H54 (cell line): ENCODE measurements at places on chromosomes 16 and 17.

DNA sequence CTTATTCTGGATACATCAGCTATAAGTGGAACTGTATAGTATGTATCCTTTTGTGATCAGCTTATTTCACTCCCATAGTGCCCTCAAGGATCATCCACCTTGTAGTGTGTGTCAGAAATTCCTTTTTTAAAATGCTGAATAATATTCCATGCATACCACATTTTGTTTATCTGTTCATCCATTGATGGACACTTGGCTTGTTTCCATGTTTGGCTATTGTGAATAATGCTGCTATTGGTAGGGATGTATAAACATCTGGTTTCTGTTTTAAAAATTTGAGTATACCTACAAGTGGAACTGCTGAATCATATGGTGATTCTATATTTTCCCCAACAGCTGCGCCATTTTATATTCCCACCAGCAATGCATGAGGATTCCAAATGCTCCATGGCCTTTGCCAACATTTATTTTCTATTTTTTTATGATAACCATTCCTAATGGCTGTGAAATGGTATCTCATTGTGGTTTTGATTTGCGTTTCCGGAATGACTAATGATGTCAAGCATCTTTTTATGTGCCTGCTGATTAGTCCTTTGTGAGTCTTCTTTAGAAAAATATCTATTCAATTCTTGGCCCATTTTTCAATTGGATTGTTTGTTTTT, 11.6 kb downstream of the RCVRN start:
- no peak for DNase-seq

DNA sequence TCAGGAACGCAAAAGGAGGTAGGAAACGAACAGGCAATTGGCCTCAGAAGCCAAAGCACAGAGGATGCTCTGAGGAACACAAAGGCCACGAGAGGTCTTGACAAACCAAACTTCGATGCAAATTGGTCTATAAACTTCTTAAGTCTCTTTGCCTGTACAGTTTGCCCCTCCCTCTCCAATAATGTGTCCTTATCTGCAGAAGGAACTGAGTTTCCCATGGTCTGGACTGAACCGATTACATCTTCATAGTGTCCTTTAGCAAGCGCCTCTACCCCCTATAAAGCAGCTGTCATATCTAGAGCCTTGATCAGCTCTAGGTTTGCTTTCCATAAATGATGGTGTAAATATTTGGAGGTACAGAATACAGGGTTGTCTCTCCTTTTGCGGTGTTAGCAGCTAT, 3.1 kb upstream of the CDRT4 start:
- DNase-seq = no peak

DNA sequence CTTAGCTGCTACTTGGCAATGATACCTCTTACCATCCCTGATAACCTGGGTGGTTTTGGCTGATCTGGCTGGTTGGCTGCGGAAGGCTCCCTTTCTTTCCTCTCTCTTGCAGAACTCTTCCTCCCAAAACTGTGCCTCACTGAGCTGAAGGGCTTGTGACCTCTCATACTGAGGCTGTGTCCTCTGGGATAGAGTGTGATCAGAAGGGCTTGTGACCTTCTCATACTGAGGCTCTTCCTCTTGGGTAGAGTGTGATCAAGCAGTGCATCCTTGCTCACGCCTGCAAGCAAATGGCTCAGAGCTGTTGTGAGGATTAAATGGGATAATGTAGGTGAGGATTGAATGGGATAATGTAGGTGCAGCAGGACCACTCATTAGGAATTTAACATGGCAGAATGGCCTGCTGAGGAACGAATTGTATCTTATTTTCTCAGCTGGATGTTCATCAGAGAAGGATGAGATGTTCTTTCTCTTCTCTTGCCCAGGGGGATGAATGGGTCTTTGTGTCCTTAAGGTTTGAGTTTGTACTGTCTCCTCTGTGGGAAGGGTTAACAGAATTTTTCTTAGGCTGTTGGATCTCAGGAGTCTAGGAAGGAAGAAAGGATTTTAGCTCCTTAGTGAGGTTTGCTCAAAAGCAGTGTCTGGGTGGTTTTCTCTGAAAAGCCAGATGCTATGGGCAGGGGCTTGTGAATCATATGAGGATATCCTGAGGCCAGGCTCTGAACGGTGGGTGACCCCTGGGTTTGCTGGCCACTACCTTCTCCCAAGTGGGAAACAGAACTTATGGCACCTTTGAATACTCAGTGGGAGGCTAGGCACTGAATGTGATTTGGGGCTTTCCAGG, 130.0 kb upstream of the HS3ST2 start:
- DNase-seq = no peak

- no peak for DNase-seq
These were observed 13.3 kb downstream of the CNEP1R1 start for GRCh38 chr16:50038286-50038685.
